ENCODE measurements at places on chromosomes 6 and 20.

- DNase-seq: no peak
Measured at GRCh38 chr20:24637087-24637486, 167.7 kb downstream of the SYNDIG1 start.

DNA sequence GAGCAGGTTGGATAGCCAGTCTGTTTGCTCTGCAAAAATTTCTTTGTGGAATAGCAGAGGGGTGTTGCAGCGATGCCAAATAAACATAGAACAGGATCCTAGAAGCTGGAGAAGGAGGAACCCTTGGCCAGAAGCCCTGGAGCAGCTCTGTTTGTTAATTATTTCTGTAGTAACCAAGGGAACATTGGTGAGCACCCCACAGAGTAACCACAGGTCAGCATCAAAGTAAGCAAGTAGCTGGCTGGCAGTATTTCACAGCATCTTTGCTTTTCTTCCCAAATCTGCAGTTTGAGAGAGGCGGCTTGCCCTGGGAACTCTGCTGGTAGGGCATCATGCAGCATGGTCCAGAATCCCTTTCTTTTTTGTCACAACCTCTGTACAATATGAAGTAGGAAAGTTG lies 12.7 kb upstream of the APMAP start:
- no peak for DNase-seq

DNA sequence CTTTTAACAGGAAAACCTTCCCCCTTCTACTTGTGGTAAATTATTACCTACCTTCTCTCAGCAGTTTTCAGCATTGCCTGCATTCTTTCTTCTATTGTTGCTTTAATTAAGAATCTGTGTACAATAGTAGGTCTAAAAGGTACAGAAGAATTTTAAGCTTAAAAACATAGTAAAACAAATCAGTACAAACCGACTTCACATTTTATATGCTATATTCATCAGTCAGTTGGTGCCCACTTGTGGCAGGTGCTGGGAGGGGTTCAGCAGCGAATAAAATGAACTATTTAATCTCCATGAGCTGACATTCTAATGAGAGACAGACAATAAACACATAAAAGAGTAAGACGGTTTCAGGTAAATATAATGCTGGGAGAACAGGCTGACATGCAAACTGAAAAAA lies 73.4 kb upstream of the FBXO30 start:
- no peak for DNase-seq

DNA sequence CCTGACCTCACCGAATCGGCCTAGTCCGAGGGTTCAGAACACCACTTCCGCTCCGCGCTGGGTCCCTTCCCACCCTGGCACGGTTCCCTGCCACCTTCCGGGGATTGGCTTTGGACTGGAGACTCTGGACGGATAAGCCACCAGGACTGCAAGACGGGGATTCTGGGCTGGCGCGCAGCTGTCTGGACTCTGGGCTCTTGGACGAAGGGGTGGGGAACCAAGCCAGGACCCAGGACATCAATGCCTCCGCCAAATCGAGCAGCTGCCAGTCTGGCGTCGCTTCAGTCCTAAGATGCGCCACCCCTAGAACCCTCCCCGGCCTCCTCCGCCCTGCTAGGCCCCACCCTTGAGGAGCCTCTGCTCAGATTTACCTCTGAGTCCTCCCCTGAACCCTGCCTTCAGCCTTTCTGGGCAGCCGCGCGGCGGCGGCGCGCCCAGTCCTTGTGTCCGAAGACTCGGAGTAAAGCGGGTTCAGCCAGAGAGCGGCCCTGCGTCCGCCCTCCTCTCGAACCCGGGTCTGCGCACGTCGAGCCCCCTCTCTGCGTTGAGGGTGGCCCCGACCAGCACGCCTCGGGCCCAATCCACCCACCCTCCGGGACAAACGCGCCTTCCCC lies 1.2 kb downstream of the KCNK17 start:
- no peak for DNase-seq
